ENCODE measurements at places on chromosomes 5 and 9. TPM values are rescaled to one million over a fixed set of nuclear protein-coding genes. Genes with fewer than 3 reads are reported as not detected.

DNA sequence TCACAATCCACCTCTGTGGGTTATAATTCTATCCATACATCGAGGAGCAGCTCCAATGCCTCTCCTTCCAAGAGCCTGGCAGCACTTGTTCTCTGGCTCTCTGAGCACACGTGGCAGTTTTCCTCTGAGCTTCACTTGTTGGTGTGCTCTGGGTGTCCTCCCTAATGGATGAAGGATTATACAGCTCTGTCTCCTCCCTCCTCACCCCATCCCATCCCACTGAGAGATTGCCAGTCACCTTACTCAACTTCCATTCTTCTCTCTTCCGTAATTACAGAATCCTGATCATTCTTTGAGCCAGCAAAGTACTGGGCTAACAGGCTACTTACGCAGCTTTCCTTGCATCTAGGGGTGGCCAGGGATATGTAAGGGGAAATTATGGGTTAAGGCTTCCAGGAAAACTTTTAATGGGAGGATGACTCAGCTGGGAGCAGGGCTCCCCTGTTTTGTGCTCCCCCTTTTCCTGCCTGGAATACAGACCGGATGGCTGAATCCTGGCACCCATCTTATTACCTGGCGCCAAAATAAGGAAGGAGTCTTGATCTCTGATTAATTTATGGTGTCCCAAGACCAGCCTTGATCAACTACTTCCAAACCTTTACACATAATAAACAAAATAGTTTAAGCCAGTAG, 6.3 kb upstream of the CCDC69 start:
- DNase-seq, result no peak
- H3K4me1 ChIP-seq, result peaks cover 52% of the 10 kb centered on the region
- H3K27ac ChIP-seq, result 0 out of 2 replicates have a peak overlapping the region, but pooled peaks have one; percentile 23
- no peaks in the 10 kb centered on the region for H3K27me3 ChIP-seq
- no peak overlapping the region for H3K4me3 ChIP-seq
- H3K36me3 ChIP-seq, result no peaks in the 10 kb centered on the region

PCDHAC2 gene
- not detected for total RNA-seq

- peaks cover 11% of the 10 kb centered on the region for H3K4me1 ChIP-seq
- no peak overlapping the region for H3K4me3 ChIP-seq
- no peak overlapping the region for H3K27ac ChIP-seq
- H3K36me3 ChIP-seq, result no peaks in the 10 kb centered on the region
- no peak for DNase-seq
- H3K27me3 ChIP-seq, result no peaks in the 10 kb centered on the region
Measured at GRCh38 chr9:79564105-79564504, 7.7 kb upstream of the TLE4 start.

DNA sequence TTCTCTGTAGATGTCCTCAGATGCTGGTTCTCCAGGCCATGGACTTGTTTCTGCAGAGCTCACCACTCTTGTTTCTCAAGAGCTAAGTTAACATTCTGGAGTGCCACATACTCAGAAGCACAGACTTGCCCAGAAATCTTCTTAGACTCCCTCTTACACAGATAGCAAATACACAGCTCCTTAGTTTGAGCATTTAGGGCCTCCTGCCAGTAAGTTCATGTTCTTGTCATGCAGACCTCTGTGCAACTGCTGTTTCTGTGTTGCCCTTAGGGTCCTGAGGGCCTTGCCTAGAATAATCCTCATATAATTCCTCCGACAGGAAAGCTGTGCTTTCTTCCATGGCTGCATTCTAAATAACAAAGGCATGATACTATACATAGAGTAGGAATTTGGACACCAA, 1.3 kb upstream of the PTPDC1 start:
- no peak overlapping the region for H3K27ac ChIP-seq
- no peak for DNase-seq
- no peaks in the 10 kb centered on the region for H3K4me1 ChIP-seq
- no peaks in the 10 kb centered on the region for H3K36me3 ChIP-seq

DNA sequence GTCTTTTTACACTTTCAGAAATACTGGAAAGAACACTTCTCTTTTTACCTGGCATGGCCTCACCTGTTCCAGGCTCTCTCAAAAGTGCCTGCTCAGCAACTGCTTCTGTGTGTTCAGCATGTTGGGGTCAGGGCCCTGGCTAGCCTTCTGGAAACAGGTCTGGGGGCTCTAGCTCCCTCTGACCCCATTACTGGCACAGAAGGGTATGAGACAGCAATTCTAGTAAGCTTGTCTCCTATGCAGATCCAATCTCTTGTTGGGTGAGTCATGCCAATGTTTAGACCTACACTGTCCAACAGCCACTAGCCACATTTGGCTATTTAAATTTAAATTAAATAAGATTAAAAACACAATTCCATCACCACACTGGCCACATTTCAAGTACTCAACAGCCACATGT, 80.8 kb downstream of the MAPKAP1 start:
- no peaks in the 10 kb centered on the region for H3K27me3 ChIP-seq
- H3K27ac ChIP-seq, result no peak overlapping the region
- H3K36me3 ChIP-seq, result no peaks in the 10 kb centered on the region
- no peak for DNase-seq
- peaks cover 22% of the 10 kb centered on the region for H3K4me1 ChIP-seq

- no peak overlapping the region for H3K27ac ChIP-seq
- no peaks in the 10 kb centered on the region for H3K4me1 ChIP-seq
- no peak for DNase-seq
- no peaks in the 10 kb centered on the region for H3K36me3 ChIP-seq
Measured at GRCh38 chr5:136022965-136023364, 5.8 kb upstream of the TGFBI start.

DNA sequence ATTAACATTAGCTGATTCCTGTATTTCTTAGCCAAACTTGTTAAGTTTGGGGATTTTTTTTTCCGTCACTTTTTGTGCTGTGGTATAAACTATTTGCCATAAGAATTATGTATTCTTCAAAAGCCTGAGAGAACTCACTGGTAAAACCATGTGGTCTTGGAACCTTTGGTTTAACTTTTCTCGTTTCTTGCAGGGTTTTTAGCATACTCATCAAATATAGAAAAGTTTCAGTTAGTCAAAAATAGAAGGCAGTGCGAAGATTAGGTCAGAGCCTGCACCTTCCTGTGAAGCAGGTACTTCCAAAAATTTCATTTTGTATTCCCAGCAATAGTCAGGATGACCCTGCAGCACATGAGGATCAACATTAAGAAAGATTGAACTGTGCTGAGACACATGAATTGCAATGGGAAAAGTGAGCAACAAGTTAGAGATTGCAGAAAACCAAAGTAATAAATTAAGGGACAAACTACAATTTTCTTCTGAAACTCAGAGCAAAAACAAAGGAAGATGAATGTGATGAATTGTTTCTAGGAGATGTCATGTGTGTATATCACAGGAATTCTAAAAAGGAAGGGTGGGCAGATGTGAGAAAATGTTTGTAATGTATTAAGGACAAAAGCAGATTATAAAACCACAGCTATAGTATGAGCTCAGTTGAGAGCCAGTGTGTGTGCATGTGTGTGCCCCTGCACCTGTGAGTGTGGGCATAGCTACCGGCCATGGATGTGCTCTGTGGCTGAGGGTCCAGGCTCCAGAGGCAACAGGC, 102.2 kb downstream of the ANGPTL2 start:
- no peak for DNase-seq
- H3K27me3 ChIP-seq, result no peaks in the 10 kb centered on the region
- H3K4me3 ChIP-seq, result no peak overlapping the region
- no peaks in the 10 kb centered on the region for H3K36me3 ChIP-seq
- H3K27ac ChIP-seq, result no peak overlapping the region
